ENCODE measurements at places on chromosomes 2 and 18.

DNA sequence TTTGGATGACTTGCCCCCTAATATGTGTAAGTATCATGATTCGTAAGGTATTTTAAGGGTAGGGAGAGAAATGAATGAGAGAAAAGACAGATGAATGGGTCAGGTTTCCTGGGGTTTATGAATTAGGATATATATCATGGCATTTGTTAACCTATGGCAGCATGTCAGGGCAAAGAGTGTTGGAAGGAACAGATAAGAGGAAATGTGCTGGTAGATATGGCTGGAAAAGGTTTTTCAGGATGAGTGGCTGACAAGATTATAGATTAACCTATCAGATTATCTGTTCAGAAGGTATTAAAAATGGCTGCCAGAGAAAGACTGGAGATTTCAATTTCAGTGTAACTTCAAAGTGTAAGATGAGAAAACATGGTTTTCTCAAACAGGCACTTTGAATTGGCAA is 67.8 kb downstream of the SRBD1 start:
- H3K36me3 ChIP-seq = peaks cover 54% of the 10 kb centered on the region
- H3K4me3 ChIP-seq = no peak overlapping the region
- DNase-seq = no peak
- no peaks in the 10 kb centered on the region for H3K27me3 ChIP-seq
- no peak overlapping the region for H3K27ac ChIP-seq
- H3K4me1 ChIP-seq = no peaks in the 10 kb centered on the region

- no peaks in the 10 kb centered on the region for H3K4me1 ChIP-seq
- H3K36me3 ChIP-seq = no peaks in the 10 kb centered on the region
- H3K4me3 ChIP-seq = no peak overlapping the region
Observed at GRCh38 chr2:227932001-227932400, 60.6 kb downstream of the DAW1 start.

DNA sequence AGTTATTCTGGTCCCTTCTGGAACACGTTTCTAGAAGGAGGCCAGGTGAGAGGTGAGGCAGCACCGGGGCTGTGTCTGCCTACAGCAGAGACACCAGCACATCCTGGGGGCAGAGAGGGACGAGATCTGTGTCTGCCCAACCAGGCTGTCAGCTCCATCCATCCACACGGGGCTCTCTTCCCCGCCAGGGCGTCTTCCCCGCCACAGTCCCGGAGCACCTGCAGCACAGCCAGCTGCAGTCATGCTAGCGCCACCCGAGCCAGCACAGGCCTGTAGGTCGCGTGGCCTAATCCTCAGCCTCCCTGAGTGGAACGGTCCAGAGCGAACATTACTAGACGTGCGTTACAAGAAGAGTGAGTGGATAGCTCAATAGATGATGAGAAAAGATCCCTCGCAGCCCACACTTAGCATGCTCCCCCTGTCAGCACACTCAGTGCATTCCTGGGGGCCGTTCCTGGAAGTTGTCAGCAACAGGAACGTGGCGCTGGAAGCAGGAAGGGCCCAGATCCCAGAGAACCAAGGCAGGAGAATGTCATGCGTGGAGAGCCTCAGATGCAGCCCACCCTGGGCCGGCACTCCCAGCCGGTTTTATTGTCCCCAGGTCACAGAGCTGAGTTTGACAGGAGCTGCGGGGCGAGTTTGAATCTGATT is 179.0 kb downstream of the TWIST2 start:
- no peaks in the 10 kb centered on the region for H3K27me3 ChIP-seq
- H3K4me3 ChIP-seq = no peak overlapping the region
- no peak for DNase-seq

DNA sequence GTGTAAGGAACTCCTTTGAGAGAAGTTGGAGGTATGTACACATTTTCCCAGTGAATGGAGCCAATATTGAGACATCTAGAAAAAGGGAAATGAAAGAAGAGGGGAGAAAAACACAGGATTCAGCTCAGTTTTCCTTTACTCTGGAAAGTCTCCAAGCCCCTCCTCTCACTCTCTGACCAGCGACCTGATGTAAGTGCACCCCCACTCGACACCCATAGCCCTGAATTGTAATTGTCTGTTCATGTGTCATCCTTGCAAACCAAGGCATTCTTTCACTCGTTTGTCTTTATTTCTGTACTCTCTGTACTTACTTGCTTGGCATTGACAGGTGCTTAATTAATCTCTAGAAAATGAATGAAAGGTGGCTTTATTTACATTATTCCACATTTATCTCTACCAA is 55.7 kb upstream of the CTAGE1 start:
- no peaks in the 10 kb centered on the region for H3K4me1 ChIP-seq
- no peak for DNase-seq
- H3K36me3 ChIP-seq = no peaks in the 10 kb centered on the region
- no peak overlapping the region for H3K27ac ChIP-seq
- H3K4me3 ChIP-seq = no peak overlapping the region

DNA sequence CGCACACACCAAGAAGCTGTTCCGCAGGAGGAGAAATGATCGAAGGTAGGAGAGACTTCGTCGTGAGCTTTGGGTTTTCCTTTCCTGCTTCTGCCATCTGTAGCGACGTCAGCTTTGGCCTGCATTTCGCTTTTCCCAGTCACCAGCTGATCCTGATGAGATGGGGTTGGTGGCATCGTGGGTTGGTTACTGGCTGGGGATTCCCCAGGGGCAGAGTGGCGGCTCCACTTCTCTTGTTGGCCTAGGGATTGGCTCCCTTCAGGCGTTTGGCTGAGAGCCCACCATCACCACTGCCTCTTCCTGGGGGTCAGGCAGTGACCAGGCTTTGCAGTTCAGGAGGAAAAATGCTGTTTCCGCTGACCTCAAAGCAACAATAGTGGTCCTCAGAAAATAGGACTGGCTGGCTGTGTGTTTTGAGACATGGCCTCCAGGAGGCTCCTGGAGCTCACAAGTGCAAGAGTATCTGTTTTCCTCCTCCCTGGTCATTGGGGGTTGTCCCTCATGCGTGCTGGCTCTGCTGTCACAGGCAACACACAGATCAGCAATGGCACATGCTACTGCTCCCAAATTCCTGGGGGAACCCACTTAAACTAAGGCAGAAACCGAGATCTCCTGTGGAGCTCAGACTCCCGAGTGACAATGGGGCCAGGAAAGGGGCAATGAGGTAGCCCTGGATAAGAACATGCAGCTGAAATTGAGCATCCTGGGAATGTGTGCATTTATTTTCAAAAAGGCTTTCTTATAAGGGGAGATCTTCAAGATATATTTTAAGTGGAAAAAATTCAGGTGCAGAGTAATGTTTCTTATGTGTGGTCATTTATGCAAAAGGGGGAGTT is 173.0 kb downstream of the CTIF start:
- H3K36me3 ChIP-seq = no peaks in the 10 kb centered on the region
- H3K4me1 ChIP-seq = peaks cover 8% of the 10 kb centered on the region
- no peak overlapping the region for H3K27ac ChIP-seq
- no peak for DNase-seq
- no peaks in the 10 kb centered on the region for H3K27me3 ChIP-seq

Data from CD4-positive, alpha-beta T cell (primary cell).